ENCODE measurements at places on chromosomes 4 and X. TPM values are rescaled to one million over a fixed set of nuclear protein-coding genes. Genes with fewer than 3 reads are reported as not detected.

GRCh38 chr4:74117024-74117534, 18.1 kb upstream of the CXCL2 start:
- no peaks in the 10 kb centered on the region for H3K4me1 ChIP-seq
- peak overlapping the region; percentile 64 for H3K27ac ChIP-seq
- peak; percentile 57 for DNase-seq
- H3K36me3 ChIP-seq: no peaks in the 10 kb centered on the region

- no peaks in the 10 kb centered on the region for H3K36me3 ChIP-seq
- H3K4me3 ChIP-seq: no peak overlapping the region
- no peaks in the 10 kb centered on the region for H3K4me1 ChIP-seq
- DNase-seq: no peak
- H3K27me3 ChIP-seq: no peaks in the 10 kb centered on the region
Measured at GRCh38 chr4:119136546-119136945, 914 bp downstream of the MYOZ2 start.

DNA sequence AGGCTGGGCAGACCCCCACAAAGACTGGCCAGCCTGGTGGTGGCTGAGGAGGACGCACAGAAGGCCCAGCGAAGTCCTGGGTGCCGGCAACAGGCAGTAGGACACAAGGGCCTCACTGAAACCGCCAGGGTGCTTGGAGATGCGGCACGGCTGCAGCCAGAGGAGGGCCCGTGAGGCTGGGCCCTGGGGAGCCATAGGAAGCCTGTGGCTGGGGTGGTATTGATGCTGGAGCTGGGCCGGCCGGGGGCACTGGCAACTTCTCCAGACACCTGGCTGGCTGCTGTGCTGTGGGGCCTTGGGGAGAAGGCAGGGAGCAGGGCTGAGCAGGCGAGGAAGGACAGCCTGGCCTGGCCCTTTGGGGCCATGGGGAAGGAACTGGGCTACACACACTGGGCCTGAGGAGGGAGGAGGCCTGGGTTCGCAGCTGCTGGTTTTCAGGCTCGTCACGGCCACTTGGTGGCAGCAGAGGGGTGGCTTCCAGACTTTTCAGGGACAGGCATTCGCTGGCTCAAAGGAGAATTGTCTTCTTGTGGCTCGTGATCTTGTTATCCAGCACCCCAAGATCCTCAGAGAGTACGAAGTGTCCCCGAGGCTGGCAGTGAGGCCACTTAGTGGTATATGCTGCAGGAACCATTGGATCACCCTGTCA, 37.2 kb downstream of the ATP2B3 start:
- no peaks in the 10 kb centered on the region for H3K36me3 ChIP-seq
- no peaks in the 10 kb centered on the region for H3K27me3 ChIP-seq
- DNase-seq: peak; percentile 71
- H3K27ac ChIP-seq: no peak overlapping the region

DNA sequence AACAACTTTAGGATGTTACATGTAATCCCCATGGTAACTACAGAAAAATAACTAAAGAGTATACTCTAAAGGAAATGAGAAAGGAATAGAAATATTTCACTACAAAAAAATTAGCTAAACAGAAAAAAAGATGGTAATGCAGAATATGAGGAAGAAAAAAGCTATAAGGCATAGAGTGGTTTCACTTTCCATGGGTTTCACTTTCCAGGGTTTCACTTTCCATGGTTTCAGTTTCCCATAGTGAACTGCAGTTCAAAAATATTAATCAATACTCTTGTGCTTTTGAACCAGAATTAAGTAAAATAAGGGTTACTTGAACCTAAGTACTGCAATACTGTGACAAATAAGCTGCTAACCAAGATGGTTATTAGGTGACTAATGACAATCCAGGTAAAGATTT, 42.0 kb downstream of the NPFFR2 start:
- no peaks in the 10 kb centered on the region for H3K4me1 ChIP-seq
- no peak for DNase-seq
- H3K27ac ChIP-seq: no peak overlapping the region
- no peak overlapping the region for H3K4me3 ChIP-seq
- no peaks in the 10 kb centered on the region for H3K36me3 ChIP-seq
- H3K27me3 ChIP-seq: no peaks in the 10 kb centered on the region

GRCh38 chr4:41646862-41647261, 101.7 kb downstream of the PHOX2B start:
- no peak overlapping the region for H3K27ac ChIP-seq
- no peaks in the 10 kb centered on the region for H3K36me3 ChIP-seq
- no peak for DNase-seq
- H3K27me3 ChIP-seq: no peaks in the 10 kb centered on the region
- H3K4me1 ChIP-seq: peaks cover 12% of the 10 kb centered on the region
- no peak overlapping the region for H3K4me3 ChIP-seq

- no peak overlapping the region for H3K4me3 ChIP-seq
- no peaks in the 10 kb centered on the region for H3K27me3 ChIP-seq
- DNase-seq: no peak
- H3K27ac ChIP-seq: no peak overlapping the region
- no peaks in the 10 kb centered on the region for H3K36me3 ChIP-seq
Measured at GRCh38 chr4:84995386-84995785, 28.9 kb upstream of the WDFY3 start.

- DNase-seq: no peak
- no peaks in the 10 kb centered on the region for H3K27me3 ChIP-seq
- H3K36me3 ChIP-seq: no peaks in the 10 kb centered on the region
Measured at GRCh38 chr4:184293552-184293951, 75.9 kb upstream of the ENPP6 start.

GRCh38 chr4:169268951-169269760, 1.6 kb downstream of the SH3RF1 start:
- H3K36me3 ChIP-seq: no peaks in the 10 kb centered on the region
- H3K4me3 ChIP-seq: peak overlapping the region; percentile 80
- DNase-seq: no peak
- peak overlapping the region; percentile 89 for H3K27ac ChIP-seq

Gene WDFY3
- total RNA-seq: 36.5 TPM

Gene MAGEB1
- not detected for total RNA-seq

Gene GRIA2
- not detected for total RNA-seq

Gene KLHL8
- total RNA-seq: 9.4 TPM
